Aorta (tissue), 5 donors: ENCODE measurements at places on chromosomes 7 and 10. TPM values are rescaled to one million over a fixed set of nuclear protein-coding genes. Genes with fewer than 3 reads are reported as not detected.

The TWIST1 gene
- 11.9 TPM for polyA plus RNA-seq

The MBLAC1 gene
- polyA plus RNA-seq = 1.4 TPM

DNA sequence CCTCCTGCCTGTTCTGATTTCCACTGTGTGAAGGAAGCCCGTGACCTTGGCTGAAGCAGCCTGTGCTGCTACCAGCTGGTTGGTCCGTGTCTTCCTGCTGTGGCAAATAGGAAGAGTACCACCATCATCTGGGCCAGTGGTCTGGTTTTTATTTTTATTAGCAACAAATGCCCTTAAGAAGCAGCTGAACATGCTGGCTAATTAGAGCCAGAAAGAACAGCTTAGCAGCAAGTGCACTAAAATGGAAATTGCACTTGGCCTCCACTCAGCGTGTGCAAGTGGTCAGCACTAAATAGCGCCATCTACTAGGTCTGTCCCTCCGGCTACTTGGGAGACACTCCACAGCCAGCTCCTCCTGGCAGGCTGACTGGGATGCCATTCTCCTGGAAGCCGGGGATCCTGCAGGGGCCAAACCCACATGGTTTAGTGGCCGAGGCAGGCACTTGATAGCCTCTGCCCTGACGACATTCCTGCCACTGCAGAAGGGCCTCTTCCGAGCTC is 690.3 kb upstream of the FOXK1 start:
- no peak for DNase-seq

DNA sequence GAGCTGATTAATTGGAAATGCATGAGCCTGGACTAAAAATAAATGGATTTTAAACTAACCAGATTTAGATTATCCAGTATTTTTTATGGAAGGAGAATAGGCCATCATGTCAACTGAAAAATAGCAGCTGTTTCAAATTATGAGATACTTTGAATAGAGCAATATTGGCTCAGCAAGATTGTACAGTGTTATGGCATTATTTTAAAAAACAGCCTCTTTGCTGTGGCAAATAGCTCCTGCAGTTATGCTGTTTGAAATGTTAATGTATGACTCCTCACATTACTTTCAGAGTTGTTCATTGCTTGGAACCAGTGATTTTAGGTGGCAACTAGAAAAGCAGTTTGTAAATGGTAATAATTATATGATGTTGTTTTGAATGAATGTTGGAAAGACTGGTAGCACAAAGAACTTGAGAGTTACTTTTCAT is 244.5 kb downstream of the KIAA1217 start:
- DNase-seq = no peak

DNA sequence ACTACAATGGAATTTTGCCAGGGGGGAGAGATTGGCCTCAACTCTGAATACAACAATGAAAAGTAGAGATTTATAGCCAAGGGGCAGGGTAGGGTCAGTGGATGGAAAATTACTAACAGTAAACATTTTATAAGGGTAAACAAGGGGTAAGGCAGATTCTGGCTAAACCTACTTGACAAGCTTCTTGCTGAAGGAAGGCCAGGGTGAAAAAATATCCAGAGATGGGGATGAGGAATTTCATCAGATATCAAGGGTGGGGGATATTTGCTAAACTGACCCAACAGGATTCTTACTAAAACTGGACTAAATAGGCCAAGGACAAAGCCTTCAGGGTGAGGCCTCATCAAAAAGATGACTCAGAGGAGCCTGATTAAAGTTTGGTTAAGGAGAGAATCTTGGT is 156.3 kb downstream of the RTKN2 start:
- DNase-seq = no peak

GRCh38 chr7:111140091-111140865 is 49.4 kb downstream of the LRRN3 start:
- DNase-seq = no peak
